ENCODE measurements at places on chromosomes 7 and 10.

- DNase-seq, result peak; percentile 30
These were observed 43.0 kb downstream of the GNA12 start for GRCh38 chr7:2800931-2801688.

- DNase-seq, result peak; percentile 97
These were observed 72.6 kb downstream of the PFKFB3 start for GRCh38 chr10:6275022-6275997.

DNA sequence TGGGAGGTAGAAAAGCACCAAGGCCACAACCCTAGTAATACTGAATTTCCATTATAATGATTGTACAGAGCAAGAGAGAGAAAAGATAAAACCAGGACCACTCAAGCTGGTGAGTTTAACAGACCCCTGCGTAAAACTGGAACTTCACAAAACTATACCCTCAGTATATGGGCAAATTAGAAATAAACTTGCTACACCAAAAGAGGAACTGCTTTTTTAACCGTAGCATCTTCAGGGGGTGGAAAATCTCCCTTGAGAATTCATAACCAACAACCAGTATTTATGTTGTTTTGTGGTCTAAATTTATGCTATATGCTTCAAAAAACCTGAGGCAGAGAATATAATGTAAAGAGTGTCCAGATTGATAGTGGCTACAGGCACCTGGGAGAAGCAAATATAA is 171.2 kb downstream of the SGMS1 start:
- DNase-seq, result no peak

- no peak for DNase-seq
These were observed 9.8 kb downstream of the AGBL3 start for GRCh38 chr7:134996097-134996550.

DNA sequence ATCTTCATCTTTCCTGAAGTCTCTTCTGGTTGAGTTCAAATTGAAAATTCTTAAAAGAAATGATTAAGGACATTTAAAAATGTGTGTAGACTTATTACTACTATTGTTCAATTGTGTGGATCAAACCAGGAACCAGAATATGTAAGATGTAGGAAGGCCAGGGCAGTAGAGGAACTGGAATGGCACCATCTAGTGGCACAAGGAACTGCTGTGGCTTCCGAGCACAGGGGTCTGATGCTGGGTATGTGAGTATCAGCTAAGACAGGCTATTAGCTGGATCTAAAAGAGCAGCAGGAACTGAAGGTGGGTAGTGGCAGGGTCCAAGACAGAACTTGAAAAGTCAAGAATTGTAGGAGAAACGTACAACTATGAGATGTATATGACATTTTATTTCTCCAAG is 247.3 kb downstream of the SEMA3A start:
- DNase-seq, result peak; percentile 17

DNA sequence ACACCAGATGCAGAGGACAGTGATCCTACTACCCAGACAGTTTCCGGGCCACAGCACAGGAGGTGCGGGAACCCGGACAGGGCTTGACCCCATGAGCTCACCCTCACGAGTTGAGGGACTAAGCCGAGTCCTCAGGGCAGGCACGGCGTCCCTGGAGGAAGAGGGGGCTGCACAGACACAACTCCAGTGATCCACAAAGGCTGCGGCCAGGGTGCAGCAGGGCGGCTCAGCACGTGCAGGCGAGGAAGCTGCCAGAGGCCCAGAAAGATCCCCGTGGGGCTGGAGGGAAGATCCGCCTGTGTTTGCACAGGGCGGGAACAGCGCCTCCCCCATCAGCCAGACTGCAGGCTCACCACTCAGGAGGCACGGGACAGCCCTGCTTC is 45.9 kb upstream of the TMEM72 start:
- no peak for DNase-seq

- no peak for DNase-seq
These were observed 48.4 kb upstream of the CRTAC1 start for GRCh38 chr10:98078774-98079173.

DNA sequence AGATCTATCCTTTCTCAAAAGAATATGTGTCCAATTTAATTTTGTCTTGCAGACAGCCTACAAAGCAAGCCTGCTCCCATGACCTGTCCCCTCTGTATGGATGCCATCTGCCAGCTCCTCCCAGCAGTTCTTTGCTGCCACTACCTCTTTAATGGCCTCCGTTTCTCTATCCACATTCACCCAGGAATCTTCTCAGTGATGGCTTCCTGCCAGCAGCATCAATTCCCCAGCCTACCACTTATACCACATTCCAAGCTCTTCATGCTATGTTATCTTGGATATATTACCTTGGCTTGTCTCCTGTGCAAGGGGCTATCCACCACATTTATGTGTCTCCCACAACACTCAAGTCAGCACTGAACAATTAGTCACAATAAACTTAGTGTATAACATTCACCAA is 133.2 kb downstream of the VPS50 start:
- DNase-seq, result no peak

- peak; percentile 36 for DNase-seq
These were observed 22.2 kb upstream of the SRGN start for GRCh38 chr10:69065406-69066361.

All from HCEC 1CT (cell line).